M059J (cell line): ENCODE measurements at places on chromosomes 5 and 9. TPM values are rescaled to one million over a fixed set of nuclear protein-coding genes. Genes with fewer than 3 reads are reported as not detected.

SLC25A2 gene
- 0.05 TPM in 1 of 2 replicates, not detected in the other for total RNA-seq

FOXD4L4 gene
- 0.07 TPM in 1 of 2 replicates, not detected in the other for total RNA-seq

GDA gene
- total RNA-seq = 0.49 and 0.66 TPM in 2 replicates

GZMA gene
- total RNA-seq = not detected in 2 replicates

IL13 gene
- not detected in 2 replicates for total RNA-seq

CBY3 gene
- not detected in 2 replicates for total RNA-seq

RMRP gene
- 4,274 and 18,093 TPM in 2 replicates for total RNA-seq

PAPPA gene
- 0.15 and 0.20 TPM in 2 replicates for total RNA-seq

GALNT12 gene
- total RNA-seq = 0.76 and 0.81 TPM in 2 replicates

DNA sequence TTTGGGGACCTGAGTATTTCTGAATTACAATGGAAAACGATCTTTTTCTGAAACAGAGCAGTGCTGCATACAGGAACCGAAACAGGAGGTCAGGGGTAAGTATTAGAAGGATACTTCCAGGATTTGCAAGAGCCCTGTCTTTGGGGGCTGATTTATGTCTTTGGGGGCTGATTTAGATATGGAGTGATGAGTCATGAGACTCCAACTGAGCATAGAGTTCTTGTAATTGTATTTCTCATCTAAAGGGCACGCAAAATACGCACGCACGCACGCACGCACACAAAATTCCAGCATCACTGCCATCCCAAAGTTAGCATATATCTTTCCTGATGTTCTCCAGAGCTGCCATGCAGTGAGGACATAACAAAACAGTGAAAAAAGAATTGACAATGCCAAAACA lies 414.8 kb upstream of the CCNH start:
- no peak for DNase-seq

- DNase-seq = no peak
Measured at GRCh38 chr5:138972230-138972629, 97.1 kb upstream of the LRRTM2 start.

- DNase-seq = peak; percentile 91
Measured at GRCh38 chr5:72387985-72388384, 67.8 kb downstream of the PTCD2 start.

DNA sequence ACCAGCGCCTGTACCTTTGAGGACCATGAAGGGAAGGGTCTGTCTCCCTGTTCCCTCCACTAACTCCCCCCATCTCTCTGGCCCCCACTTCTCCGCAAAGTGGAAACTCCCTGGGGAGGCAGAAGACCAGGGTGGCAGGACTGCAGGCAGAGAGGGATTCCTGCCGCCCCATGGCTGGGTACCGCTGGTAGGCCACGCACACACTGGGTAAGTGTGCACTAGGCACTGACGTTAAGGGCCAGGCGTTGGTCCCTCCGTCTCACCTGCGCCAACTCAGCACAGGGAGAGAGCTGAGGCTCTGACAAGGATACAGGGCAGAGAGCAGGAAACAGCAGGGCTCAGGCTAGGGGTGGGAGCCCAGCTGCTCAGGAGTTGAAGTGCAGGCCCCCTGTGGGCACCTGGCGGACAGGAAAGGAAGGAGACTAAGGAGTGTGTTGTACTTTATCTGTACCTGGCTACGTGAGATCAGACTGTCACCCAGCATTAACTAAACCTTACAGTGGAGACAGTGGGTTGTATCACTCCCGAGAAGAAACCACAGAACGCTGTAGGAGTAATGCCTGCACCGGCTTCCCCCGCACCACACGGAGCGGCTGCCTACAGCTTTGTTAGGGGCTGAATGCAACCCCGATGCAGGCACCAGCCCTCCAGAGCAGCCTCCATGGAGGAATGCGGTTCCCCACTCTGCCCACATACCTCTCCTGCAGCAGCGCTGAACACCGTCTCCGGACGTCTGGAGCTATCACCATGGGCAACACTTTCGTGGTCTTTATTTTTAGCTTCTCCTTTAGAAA lies 34.2 kb upstream of the CLPTM1L start:
- DNase-seq = no peak

DNA sequence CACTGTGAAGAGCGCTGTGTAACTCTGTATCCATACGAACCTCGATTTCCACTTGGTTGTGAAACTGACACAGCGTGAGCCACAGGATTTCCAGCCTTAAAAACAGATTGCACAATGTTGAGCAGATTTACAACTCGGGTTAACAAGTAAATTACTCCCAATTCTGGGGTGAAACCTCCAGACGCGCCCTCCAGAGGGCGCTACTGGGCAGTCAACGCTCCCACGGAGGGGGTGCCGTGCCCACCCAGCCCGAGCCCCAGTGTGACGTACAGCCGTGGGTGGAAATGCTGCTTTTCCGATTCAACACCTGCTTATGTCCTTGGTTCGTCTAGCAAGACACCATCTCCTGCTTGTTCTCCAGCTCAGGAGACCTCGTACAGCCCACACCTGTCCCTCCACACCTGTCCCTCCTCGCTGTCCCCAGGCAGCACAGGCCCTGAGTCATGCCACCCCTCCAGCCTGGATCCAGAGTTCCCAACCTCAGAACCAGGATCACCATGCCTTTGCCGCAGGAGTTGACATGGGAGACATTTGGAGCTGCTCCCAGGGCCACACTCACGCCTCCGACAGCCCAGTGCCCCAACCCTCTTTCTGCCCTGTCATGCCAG lies 34.4 kb upstream of the SLC6A3 start:
- no peak for DNase-seq

GRCh38 chr5:174320051-174320450 lies 274.5 kb downstream of the NSG2 start:
- no peak for DNase-seq

- DNase-seq = no peak
Measured at GRCh38 chr5:113394658-113395057, 40.1 kb downstream of the TSSK1B start.

DNA sequence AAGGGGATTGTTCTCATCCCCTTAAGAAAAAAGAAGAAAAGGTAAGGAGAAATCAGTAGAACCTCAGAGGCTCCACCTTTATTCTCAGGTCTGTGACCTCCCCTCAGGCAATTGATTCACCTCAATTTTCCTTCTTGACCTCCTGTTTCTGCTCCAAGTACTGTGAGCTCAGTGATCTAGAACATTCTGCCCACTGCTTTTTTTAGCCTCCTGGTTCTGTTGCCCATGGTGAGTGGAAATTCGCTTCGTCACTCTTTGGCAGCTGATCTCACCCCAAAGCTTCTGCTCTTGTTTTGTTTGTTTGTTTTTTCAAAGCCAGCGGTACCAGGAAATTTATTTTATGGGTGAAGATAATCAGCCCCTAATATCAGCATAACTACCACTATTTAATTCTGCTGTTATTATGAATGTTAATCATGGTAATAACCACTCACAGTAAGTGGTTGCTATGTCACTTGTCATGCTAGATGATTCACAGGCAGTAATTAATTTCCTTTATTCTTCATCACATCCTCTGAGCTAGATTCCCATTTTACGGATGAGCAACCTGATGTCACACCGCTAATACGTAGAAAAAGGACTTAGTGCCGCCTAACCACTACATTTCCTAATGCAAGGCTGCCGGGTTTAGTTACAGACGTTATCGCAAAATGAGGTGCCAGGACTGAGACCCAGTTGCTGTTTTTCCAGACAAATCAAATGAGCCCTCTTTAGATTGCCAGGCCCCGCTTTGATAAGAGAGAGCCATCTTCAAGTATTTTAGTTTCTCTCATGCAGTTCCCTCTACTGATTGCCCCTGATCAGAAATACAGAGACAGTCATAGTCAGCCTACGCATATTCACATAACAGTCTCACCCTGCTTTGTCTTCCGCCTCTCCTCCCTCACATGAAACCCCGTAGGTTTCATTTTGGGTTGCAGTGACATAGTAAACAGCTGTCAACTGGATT lies 78.2 kb downstream of the CYFIP2 start:
- peak; percentile 17 for DNase-seq

DNA sequence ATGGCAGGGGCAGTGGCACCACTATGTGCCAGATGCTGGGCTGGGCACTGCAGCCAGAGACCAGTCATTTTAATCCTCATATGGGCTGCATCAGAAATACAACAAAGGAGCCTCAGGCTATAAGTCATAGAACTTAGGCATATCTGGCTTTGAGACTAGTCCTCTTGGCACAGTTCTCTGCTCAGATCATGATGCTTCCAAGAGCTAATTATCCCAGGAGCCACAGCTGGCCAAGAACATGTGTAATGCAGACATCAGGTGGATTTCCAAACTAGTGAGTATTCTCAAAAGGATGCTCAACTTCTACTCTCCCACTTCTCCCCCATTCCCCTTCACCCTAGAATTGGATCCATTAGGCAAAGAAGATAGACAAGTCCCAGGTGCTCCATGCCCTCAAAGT lies 562.2 kb upstream of the TRPC7 start:
- no peak for DNase-seq

DNA sequence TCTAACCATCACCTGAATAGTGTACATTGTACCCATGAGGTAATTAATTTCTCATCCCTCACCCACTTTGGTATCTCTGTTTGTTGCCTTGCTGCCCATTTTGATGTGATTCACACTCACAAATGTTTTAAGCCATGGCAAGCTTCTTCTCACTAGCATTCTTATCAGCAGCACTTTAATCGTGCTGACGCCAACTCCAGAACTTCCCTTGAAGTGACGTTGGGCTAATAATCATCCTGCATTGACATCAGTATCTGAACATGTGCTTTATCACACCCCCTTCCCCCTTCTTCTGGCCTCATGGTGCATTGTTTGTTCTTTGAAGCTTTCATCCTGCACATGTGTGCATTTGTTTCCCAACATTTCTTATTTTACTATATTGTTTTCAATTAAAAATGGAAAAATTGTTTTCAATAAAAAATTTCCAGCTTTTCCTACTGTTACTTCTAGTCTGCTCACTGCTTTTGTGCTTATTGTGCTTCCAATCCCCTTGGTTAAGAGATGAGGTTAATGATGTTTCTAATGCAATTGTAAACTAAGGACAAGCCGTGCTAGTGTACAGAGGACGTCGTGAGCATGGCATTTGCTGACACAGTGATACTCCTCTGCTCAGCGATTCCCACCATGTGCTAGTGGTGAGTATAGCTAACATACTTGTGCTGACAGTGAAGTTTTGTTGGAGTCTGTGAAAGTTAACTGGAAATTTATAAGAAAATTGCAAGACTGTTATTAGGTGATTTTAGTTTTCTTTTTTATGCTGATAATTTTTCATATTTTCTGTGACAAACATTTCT lies 238.5 kb downstream of the KDM4C start:
- no peak for DNase-seq

DNA sequence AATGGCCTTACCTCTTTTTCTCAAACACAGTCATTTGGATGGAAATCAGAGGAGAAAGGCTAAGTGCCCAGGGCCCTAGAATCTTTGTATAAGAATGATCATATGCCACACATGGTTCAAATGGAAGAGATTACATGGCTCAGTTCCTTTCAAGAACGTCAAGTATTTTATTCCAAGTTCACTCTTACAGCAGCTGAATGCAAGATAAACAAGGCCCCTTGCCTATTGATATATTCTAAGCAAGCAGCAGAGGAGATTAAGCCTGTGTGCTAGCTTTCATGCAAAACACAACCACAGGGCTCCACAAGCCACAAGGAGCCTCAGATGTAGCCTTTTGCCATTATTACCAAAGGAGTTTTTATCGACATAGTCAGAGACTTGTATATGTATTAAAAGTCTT lies 55.3 kb upstream of the SLCO6A1 start:
- DNase-seq = peak; percentile 20

GRCh38 chr9:92686954-92687353 lies 17.0 kb upstream of the IPPK start:
- DNase-seq = peak; percentile 28

GRCh38 chr9:86286278-86286677 lies 3.9 kb upstream of the ISCA1 start:
- DNase-seq = no peak

DNA sequence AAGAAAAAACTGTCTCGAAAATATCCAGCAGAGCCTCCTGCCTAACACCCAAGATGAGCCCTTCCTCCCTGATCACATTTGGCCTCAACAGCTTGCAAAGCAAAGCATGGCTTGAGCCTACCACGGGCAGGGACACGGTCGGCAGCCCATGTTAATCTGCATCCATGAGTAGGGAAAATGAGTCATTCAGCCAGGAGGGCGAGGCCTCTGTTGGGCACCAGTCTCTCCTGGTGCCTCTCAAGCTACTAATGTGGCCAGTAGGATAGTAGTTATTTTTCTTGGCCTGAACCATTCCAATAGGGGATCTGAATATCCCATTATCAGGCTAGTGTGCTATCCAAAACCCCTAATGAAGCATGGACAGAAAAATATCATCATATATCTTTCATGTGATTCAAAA lies 43.0 kb upstream of the SHB start:
- peak; percentile 51 for DNase-seq

DNA sequence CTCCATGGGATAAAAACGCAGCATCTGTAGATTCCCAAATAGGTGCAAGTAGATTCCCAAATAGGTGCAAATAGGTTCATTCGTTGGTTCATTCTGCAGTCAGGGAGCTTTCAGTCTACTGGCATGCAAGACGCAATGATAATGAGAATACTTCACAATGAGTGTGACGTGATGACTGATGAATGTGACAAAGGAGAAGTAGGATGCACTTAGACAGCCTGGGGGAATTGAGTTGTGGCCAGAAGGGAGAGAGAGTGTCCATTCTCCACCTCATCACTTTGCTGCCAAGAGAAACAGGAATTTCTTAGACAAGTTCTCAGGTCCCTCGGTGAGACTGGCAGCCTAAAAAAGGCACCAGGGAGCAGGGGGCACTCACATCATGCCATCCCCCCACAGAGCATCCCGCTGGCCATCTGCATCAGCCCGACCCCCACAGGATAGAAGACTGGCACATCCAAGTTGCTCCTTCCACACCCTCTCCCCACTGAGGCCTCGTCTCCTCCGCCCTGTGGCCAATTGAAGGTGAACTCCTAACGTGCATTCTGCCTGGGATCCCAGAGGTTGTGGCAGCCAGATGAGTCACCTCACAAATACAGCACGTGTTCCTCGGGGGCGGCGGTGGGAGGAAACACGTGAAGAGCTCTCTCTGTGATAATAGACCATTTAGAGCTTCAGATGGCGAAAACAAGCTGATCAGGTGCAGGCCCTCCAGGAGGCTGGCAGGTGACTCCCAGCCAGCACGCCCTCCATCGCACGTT lies 19.9 kb upstream of the KCNIP1 start:
- peak; percentile 92 for DNase-seq

DNA sequence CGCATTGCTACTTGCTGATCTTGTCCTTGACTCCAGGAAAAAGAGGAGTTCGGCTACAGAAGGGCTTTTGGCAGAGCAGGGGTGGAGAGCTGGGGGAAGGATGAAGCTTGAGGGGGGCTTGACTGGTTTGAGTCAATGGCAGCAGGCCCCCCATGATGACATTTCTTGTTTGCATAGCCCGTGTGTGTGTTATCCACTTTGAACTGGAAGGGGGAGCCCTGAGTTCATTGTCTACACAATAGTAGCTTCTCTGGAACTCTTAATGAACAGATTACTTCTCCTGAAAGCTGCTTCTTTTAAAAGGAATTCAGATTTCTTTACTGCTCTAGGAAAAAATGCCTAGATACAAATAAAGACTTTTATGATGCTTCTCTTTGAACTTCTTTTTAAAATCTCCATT lies 2.3 kb downstream of the IFNB1 start:
- no peak for DNase-seq

- DNase-seq = peak; percentile 54
Measured at GRCh38 chr5:80711938-80712337, 57.2 kb upstream of the DHFR start.
